ENCODE measurements at places on chromosomes 13 and 19. TPM values are rescaled to one million over a fixed set of nuclear protein-coding genes. Genes with fewer than 3 reads are reported as not detected.

Gene ADGRE2
- total RNA-seq = 2.8 TPM

- no peak overlapping the region for H3K27ac ChIP-seq
- no peaks in the 10 kb centered on the region for H3K27me3 ChIP-seq
- H3K36me3 ChIP-seq = no peaks in the 10 kb centered on the region
- DNase-seq = no peak
Measured at GRCh38 chr13:101955764-101956163, 446.1 kb downstream of the FGF14 start.

- peaks cover 25% of the 10 kb centered on the region for H3K27me3 ChIP-seq
- DNase-seq = no peak
- H3K4me3 ChIP-seq = no peak overlapping the region
- H3K27ac ChIP-seq = no peak overlapping the region
Measured at GRCh38 chr19:35037716-35038622, 3.6 kb upstream of the HPN start.

- no peak for DNase-seq
- peaks cover 15% of the 10 kb centered on the region for H3K4me1 ChIP-seq
- no peaks in the 10 kb centered on the region for H3K27me3 ChIP-seq
- H3K36me3 ChIP-seq = peaks cover 9% of the 10 kb centered on the region
- no peak overlapping the region for H3K27ac ChIP-seq
Measured at GRCh38 chr19:1245494-1246264, 2.7 kb upstream of the MIDN start.

DNA sequence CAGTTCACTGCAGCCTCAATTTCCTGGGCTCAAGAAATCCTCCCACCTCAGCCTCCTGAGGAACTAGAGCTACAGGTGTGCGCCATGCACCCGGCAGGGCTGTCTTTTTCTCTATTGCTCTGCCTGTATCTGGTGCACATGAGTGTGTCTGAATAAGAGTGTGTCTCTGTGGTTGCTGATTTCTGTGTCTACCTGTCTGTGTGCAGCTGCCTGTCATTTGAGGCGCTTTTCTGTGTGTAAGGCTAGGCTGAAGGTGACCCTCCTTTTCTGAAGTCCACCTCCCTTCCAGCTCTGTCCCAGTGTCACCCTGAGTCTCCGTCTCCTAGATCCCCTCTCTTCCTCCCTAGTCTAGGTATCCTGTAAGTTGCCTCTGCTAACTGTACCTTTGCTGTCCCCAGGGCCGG, 1.5 kb upstream of the PRR12 start:
- peaks cover 30% of the 10 kb centered on the region for H3K4me1 ChIP-seq
- H3K36me3 ChIP-seq = peaks cover 11% of the 10 kb centered on the region
- no peak for DNase-seq
- H3K27me3 ChIP-seq = peaks cover 11% of the 10 kb centered on the region
- H3K27ac ChIP-seq = peak overlapping the region; percentile 60
- no peak overlapping the region for H3K4me3 ChIP-seq

DNA sequence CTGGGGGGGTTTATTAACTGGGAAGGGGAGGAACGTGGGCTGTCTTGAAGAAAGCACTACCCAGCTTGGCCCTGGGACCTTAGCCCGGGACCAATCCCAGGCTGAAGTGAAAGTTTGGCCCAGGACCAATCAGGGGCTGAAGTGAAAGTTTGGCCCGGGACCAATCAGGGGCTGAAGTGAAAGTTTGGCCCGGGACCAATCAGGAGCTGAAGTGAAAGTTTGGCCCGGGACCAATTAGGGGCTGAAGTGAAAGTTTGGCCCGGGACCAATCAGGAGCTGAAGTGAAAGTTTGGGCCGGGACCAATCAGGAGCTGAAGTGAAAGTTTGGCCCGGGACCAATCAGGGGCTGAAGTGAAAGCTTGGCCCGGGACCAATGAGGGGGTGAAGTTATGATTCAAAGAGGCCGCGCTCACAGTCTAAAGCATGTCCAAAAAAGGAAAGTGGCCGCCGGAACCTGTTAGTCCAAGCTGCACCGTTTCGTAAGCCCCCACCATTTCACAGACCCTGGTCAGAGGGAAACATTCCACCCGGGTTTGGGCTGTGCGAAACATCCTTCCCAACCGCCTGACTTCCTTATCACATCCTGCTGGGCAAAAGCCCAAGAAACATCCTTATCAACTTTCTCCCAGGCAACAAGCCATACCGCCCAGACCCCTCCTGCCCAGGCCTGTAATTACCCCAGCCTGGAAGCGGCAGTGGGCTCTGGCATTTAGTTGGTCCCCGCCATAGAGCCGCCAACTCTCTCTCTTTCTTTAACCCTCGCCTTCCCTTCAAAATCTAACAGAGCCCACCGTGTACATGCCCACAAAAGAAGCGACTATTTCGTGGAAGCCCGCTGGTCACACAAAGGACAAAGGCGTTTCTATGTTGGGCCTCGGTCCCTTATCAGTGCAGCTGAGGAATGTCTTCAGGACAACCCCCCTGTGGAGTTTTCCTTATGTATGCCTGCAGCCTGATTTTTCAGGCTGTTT, 1.1 kb downstream of the ZNF850 start:
- peak overlapping the region; percentile 89 for H3K27ac ChIP-seq
- DNase-seq = peak; percentile 81
- H3K36me3 ChIP-seq = peaks cover 40% of the 10 kb centered on the region
- peak overlapping the region; percentile 95 for H3K4me3 ChIP-seq
- no peaks in the 10 kb centered on the region for H3K27me3 ChIP-seq
- H3K4me1 ChIP-seq = peaks cover 21% of the 10 kb centered on the region

DNA sequence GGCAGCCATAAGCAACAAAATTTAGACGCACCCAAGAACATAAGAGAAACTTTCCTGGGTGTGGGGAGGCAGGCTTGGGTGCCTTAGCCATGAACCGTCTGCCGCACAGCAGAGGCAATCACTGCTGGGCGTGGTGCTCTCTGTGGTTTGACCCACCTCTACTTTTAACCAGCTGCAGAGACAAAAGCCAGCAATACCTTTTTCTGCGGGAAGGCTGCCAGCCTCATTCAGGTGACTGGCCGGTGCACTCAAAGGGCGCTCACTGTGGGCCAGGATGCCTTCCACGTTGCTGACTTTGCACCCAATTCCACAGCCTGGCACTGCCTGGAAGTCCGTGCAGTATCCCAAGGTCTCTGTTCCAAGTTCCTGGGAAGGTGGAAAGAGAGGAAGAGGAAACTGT, 69.1 kb downstream of the ATP7B start:
- no peaks in the 10 kb centered on the region for H3K36me3 ChIP-seq
- peak; percentile 76 for DNase-seq
- H3K4me3 ChIP-seq = peak overlapping the region; percentile 52
- no peak overlapping the region for H3K27ac ChIP-seq
- peaks cover 10% of the 10 kb centered on the region for H3K4me1 ChIP-seq

Gene SUPT20H
- total RNA-seq = 74.8 TPM

DNA sequence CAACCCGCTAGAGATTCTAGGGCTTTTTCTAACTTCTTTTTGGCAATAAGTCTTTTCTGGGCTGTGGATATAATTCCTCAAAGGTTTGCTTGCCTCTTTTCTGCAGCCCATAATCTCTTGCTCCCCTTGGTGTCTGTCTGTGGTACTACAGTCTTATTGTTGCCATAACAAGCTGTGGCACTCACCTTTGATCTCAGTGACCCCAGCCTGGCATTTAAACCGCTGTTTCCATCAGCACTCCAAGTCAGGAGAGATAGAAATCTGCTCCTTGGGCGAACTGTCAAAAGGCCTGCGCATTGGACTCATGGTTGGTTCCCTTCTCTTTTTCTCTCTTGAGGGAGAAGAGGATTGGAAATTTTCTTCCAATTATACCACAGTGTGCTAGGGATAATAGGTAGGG, 14.5 kb upstream of the MPHOSPH8 start:
- no peak overlapping the region for H3K27ac ChIP-seq
- peaks cover 4% of the 10 kb centered on the region for H3K27me3 ChIP-seq
- DNase-seq = peak; percentile 73
- H3K4me1 ChIP-seq = no peaks in the 10 kb centered on the region
- H3K36me3 ChIP-seq = no peaks in the 10 kb centered on the region

DNA sequence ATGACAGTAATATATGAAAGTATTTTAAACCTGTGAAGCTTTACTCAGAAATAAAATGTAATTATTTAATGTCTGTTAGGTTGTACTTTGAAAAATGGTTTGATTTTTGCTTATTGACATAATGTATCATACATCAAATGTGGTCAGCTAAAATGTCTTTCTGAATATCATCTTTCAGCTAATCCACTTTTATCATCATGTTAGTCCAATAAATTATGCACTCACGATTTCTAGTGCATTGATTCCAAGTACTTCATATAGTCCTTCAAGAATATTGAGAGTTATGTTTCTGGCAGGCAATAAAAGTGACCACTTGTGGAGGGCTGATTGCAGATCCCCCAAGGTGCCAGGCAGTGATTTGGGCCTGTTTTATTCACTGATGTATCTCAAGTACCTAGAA, 1204.1 kb downstream of the OLFM4 start:
- H3K27ac ChIP-seq = no peak overlapping the region
- DNase-seq = no peak
- no peak overlapping the region for H3K4me3 ChIP-seq
- no peaks in the 10 kb centered on the region for H3K36me3 ChIP-seq

GRCh38 chr19:38287604-38288003, 16.4 kb upstream of the C19orf33 start:
- H3K4me3 ChIP-seq = no peak overlapping the region
- peaks cover 16% of the 10 kb centered on the region for H3K36me3 ChIP-seq
- H3K27ac ChIP-seq = no peak overlapping the region
- H3K27me3 ChIP-seq = no peaks in the 10 kb centered on the region

Gene SRRM5
- 0.37 TPM for total RNA-seq

DNA sequence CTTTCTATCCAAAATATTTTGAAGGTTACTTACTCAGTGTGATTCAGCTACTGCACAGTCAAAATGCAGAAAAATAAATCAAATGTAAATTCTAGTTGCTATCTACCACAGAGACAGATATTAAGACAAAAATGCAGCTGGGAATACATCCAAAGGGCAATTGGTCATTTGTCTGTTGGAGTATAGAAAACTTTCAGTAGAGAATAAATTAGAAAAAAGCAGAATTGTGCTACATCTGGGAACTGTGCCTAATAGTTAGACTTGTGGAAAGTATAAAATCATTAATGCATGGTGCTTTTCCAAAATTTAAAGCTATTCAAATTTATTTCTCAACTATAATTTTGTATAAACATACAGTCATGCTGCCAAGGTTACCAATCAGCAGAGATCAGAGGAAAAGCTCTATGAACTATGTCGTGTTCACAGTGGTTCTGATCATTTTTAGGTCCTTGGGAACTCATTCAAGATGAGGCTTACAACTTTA, 1635.8 kb downstream of the PCDH9 start:
- H3K27ac ChIP-seq = no peak overlapping the region
- no peaks in the 10 kb centered on the region for H3K4me1 ChIP-seq
- no peaks in the 10 kb centered on the region for H3K27me3 ChIP-seq
- H3K4me3 ChIP-seq = no peak overlapping the region
- no peaks in the 10 kb centered on the region for H3K36me3 ChIP-seq
- DNase-seq = no peak

Gene C3
- total RNA-seq = 5.3 TPM

GRCh38 chr19:50893047-50893736, 18.0 kb downstream of the KLK4 start:
- peaks cover 6% of the 10 kb centered on the region for H3K4me1 ChIP-seq
- no peak overlapping the region for H3K4me3 ChIP-seq
- H3K36me3 ChIP-seq = no peaks in the 10 kb centered on the region
- H3K27ac ChIP-seq = no peak overlapping the region
- DNase-seq = no peak
- peaks cover 4% of the 10 kb centered on the region for H3K27me3 ChIP-seq

DNA sequence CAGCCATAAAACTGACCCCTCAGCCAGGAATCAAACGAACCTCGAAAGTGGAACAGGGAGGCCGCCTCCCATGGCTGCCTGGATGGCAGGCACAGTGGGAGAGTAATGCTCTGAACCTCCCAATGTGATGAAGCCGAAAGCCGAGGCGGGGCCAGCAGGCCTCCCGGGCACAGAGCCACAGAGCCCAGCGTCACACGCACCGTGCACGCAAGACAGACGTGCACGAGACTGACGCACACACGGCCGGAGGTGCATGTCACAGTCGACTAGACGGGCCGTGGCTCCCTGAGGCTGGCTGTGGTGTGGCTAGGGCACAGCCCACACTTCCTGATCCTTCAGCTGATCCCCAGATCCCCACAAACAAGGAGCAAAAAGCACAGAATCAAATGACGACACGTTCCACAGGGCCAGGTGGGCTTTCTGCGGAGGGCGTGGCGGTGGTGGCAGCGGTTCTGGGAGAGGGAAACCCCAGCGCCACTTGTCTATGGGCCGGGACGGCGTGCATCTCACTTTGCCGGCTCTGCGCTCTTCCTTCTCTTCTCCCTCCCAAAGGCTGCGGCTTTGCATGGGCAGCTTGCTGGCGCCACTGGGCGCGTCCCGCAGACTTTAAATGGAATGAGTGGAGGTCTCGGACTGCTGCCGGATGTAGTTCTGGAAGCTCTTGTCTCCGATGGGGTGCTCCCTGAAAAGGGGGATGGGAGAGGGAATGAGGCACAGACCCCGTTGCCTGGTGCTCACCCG, 5.0 kb upstream of the C13orf46 start:
- no peak overlapping the region for H3K4me3 ChIP-seq
- H3K4me1 ChIP-seq = peaks cover 1% of the 10 kb centered on the region
- no peaks in the 10 kb centered on the region for H3K27me3 ChIP-seq
- H3K36me3 ChIP-seq = peaks cover 43% of the 10 kb centered on the region
- H3K27ac ChIP-seq = no peak overlapping the region

Gene PLPP2
- total RNA-seq = 0.07 TPM

Gene OR7A5
- total RNA-seq = not detected

DNA sequence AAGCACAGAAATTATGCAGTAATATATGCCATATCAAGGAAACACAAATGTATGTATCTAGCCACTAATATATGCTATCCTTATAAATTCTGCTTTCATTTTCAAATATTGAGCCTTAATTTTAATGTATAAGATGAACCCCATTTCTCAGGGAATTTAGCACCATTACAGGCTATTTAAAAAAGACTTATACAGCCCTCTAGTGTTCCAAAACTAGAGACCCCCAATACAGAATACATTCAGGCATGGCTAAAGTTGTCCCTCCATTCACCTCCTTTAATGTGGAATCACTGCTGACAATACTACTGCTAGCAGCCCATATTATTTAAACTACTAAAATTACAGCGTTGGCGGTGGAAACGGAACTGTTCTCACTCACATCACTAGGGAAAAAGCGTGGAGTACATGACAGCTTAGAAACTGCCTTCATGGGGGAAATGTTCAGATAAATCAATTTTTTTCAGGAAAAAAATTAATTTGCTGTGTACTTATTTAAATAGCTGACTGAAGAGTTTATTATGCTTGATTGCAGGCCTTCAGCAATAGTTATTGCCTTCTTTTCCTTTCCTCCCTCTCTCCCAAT, 541.0 kb downstream of the PCDH9 start:
- H3K27me3 ChIP-seq = no peaks in the 10 kb centered on the region
- H3K4me1 ChIP-seq = no peaks in the 10 kb centered on the region
- DNase-seq = no peak

- no peak overlapping the region for H3K27ac ChIP-seq
- H3K36me3 ChIP-seq = no peaks in the 10 kb centered on the region
- H3K4me3 ChIP-seq = no peak overlapping the region
- no peak for DNase-seq
Measured at GRCh38 chr13:104766319-104766718, 1700.1 kb upstream of the SLC10A2 start.

Gene FBXO17
- total RNA-seq = not detected

Gene ZNF791
- 22.3 TPM for total RNA-seq

- no peaks in the 10 kb centered on the region for H3K36me3 ChIP-seq
- peak overlapping the region; percentile 51 for H3K27ac ChIP-seq
- H3K4me1 ChIP-seq = peaks cover 26% of the 10 kb centered on the region
- H3K27me3 ChIP-seq = no peaks in the 10 kb centered on the region
- peak overlapping the region; percentile 81 for H3K4me3 ChIP-seq
Measured at GRCh38 chr19:29843180-29844051, 31.6 kb downstream of the CCNE1 start.

Gene PDX1
- total RNA-seq = not detected

GRCh38 chr13:46844431-46844830, 47.5 kb upstream of the ESD start:
- H3K4me3 ChIP-seq = no peak overlapping the region
- no peaks in the 10 kb centered on the region for H3K4me1 ChIP-seq
- H3K27me3 ChIP-seq = peaks cover 12% of the 10 kb centered on the region
- no peaks in the 10 kb centered on the region for H3K36me3 ChIP-seq
- DNase-seq = no peak
